ENCODE measurements at places on chromosomes 12 and 14. TPM values are rescaled to one million over a fixed set of nuclear protein-coding genes. Genes with fewer than 3 reads are reported as not detected.

GRCh38 chr12:80151131-80151530 is 51.8 kb downstream of the OTOGL start:
- H3K4me3 ChIP-seq = no peak overlapping the region
- H3K36me3 ChIP-seq = no peaks in the 10 kb centered on the region
- H3K27ac ChIP-seq = no peak overlapping the region
- H3K27me3 ChIP-seq = peaks cover 5% of the 10 kb centered on the region

- H3K4me1 ChIP-seq = peaks cover 15% of the 10 kb centered on the region
- H3K27ac ChIP-seq = peak overlapping the region; percentile 78
- H3K27me3 ChIP-seq = no peaks in the 10 kb centered on the region
These were observed 1.1 kb downstream of the SAV1 start for GRCh38 chr14:50666772-50667683.

DNA sequence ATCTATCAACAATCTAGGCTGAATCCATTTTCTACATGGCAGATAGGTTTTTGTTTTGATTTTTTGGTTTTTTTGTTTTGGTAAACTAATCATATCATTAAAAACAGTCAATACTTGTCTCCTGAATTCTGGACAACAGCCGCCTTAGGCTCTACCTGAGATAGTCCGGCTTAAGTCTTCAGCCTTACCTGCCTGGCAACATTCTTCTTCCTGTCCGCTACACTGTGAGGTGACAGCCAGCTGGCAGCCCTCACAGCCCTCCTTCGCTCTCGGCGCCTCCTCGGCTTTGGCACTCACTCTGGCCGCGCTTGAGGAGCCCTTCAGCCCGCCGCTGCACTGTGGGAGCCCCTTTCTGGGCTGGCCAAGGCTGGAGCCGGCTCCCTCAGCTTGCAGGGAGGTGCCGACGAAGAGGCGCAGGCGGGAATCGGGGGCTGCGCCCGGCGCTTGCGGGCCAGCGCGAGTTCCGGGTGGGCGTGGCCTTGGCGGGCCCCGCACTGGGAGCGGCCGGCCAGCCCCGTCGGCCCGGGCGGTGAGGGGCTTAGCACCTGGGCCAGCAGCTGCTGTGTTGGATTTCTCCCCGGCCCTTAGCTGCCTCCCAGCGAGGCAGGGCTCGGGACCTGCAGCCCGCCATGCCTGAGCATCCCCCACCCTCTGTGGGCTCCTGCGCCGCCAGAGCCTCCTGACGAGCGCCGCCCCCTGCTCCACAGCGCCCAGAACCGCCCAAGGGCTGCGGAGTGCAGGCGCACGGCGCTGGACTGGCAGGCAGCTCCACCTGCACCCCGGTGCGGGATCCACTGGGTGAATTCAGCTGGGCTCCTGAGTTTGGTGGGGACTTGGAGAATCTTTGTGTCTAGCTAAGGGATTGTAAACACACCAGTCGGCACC is 49.0 kb downstream of the MDGA2 start:
- no peak for DNase-seq
- no peaks in the 10 kb centered on the region for H3K4me1 ChIP-seq
- H3K27me3 ChIP-seq = no peaks in the 10 kb centered on the region
- H3K27ac ChIP-seq = no peak overlapping the region

- H3K27me3 ChIP-seq = no peaks in the 10 kb centered on the region
- H3K27ac ChIP-seq = no peak overlapping the region
- no peaks in the 10 kb centered on the region for H3K4me1 ChIP-seq
- no peak overlapping the region for H3K4me3 ChIP-seq
These were observed 17.2 kb upstream of the PRMT8 start for GRCh38 chr12:3473844-3474243.

DNA sequence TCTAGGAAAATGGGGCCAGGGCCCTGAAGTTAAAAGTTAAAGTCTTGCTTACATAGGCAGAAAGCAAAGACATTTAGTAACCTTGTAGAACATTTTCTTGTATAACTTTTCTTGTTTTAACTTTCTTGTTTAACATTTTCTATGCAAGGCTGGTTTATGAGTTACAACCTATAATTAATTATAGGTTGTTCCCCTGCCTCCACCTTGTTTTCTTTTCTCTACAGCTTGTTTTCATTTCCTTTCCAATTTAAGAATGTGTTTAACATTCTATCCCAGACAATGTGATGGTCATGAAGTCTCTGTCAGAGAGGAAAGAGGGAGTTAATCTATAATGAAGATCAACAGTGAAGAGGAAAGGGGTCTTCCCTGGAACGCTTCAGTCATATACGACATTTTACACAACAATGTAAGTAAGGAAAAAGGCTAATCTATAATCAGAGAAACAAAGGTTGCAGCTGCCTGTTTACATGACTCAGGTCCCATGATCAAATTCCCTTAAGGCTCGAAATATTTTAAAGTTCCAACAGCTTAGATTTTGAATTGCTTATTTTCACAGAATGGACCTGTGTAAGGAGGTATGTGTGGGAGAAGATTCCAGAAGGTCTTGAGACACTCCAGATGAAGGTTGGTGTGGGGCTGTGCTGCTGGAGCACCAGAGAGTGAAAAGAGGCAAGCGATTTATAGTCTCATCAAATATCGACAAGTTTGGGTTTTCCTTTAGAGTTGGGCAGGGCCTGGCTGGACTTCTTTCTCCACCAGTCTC is 34.2 kb upstream of the TCL1B start:
- no peaks in the 10 kb centered on the region for H3K36me3 ChIP-seq
- H3K27me3 ChIP-seq = peaks cover 13% of the 10 kb centered on the region
- no peak for DNase-seq

DNA sequence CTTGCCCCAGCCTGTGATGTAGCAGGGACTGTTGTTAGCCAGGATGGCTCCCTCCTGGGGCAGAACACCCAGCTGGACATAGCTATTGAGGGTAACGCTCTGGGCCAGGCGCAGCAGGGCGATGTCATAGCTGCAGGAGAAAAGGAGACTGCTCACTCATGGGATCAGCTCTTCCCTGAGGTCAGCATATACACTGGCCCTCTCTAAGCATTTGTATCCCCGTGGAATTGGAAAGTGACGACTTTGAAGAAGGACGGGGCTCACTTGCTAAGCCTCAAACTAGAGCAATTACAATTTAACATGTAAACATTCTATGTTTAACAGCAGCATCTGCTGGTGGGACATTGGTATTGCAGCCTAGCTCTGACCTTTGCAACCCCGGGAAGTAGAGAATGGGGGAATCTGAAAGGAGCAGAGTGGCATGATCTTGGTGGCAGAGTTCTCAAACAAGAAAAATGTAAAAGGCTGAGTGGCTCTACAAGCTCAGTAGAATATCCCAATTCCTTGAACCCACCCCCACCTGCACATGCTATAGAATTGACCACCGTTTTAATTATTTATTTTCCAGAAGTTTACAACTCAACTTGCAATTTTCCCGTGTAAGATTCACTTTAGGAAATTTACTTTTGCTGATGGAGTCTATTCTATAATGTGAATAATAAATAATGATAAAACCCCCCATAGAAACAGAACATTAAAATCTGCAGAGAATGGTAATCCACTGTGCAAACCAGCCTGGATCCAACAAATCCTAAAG is 5.0 kb downstream of the CELA1 start:
- H3K27ac ChIP-seq = no peak overlapping the region
- peak overlapping the region; percentile 65 for H3K4me3 ChIP-seq
- peak; percentile 67 for DNase-seq

DNA sequence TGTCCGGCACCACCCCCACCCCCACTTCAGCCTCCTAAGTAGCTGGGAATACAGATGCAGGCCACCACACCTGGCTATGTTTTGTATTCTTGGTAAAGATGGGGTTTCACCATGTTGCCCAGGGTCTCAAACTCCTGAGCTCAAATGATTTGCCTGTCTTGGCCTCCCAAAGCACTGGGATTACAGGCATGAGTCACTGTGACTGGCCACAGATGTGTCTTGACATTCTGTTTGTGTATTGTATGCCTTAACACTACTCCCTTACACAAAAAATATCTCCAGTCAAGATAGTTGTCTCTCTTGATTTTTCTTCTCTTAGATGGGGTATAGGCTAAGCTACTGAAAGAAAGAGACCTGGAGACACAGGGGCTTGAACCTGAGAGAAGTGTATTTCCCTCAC is 17.6 kb downstream of the CLEC14A start:
- no peaks in the 10 kb centered on the region for H3K4me1 ChIP-seq
- H3K27ac ChIP-seq = no peak overlapping the region
- peaks cover 11% of the 10 kb centered on the region for H3K27me3 ChIP-seq
- no peak overlapping the region for H3K4me3 ChIP-seq

GRCh38 chr14:100191584-100192249 is 32.3 kb upstream of the DEGS2 start:
- DNase-seq = no peak
- H3K27ac ChIP-seq = peak overlapping the region; percentile 54
- peaks cover 11% of the 10 kb centered on the region for H3K4me1 ChIP-seq
- H3K27me3 ChIP-seq = no peaks in the 10 kb centered on the region
- no peaks in the 10 kb centered on the region for H3K36me3 ChIP-seq

- H3K4me1 ChIP-seq = peaks cover 7% of the 10 kb centered on the region
- H3K4me3 ChIP-seq = no peak overlapping the region
- DNase-seq = no peak
- no peaks in the 10 kb centered on the region for H3K27me3 ChIP-seq
- no peaks in the 10 kb centered on the region for H3K36me3 ChIP-seq
These were observed 63.3 kb upstream of the OSBPL8 start for GRCh38 chr12:76622915-76623314.

GRCh38 chr12:72366255-72366654 is 94.1 kb downstream of the TRHDE start:
- DNase-seq = no peak
- H3K27ac ChIP-seq = no peak overlapping the region
- no peaks in the 10 kb centered on the region for H3K27me3 ChIP-seq

DNA sequence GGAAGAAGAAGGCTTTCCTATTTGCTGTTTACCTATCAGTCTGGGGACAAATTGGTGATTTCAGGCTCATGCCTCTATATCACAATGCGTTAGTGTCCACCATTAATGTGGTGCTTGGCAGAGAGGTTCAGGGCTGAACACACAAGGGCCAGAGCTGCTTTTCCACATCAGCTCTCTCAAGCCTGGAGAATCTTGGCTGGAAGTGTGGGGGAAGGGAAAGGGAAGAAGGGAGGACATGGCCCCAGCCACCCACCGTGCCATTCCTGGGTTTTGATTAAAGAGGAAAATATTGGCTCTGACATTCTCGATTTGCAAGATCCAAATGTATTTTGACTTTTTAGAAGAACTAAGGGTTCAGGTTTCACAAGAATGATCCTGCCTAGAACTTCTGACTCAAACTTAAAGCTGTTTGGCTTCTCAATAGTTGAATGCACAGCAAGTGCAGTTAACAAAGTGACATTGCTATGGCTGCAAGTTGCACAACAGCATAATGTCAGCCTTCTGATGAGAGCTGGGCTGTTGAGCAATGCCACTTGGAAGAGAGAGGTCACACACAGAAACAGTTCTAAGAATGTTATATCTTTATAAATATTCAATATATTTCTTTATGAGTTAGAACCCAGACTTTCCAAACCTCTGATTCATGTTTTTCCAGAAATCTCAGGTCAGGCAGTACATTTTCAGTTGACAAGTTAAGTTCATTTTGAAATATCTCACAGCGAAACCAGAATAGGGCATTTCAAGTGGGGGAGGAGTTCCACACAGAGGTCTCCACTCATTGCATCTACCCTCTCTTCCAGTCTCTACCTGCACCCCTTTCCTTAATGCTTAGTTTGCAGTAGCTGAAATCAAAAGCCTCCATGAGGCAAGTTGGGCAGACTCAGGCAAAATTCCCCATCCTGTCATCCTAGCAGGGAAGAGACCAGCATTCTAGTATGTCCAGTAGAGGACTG is 25.3 kb downstream of the IGF1 start:
- no peak overlapping the region for H3K4me3 ChIP-seq
- no peak overlapping the region for H3K27ac ChIP-seq
- H3K4me1 ChIP-seq = no peaks in the 10 kb centered on the region
- H3K27me3 ChIP-seq = peaks cover 24% of the 10 kb centered on the region
- peaks cover 4% of the 10 kb centered on the region for H3K36me3 ChIP-seq

DNA sequence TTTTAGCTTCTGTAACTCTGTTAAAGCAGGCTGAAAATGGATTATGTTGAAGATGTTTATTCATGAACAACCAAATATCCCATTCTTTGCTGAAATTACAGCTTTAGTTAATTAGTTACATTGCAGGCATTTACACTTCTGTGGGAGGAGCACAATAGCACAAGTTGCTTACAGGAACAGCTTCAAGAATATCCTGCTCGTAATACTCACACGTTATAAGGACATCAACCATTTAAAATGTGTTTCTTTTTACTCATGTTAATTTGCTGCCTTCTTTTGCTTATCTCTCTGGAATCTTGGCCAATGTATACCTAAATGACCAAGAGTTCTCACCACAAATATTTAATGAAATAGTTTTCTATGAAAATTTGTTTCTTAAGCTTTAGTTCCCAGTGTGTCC is 305.2 kb upstream of the SYT1 start:
- DNase-seq = no peak
- H3K4me3 ChIP-seq = no peak overlapping the region
- no peaks in the 10 kb centered on the region for H3K4me1 ChIP-seq
- no peaks in the 10 kb centered on the region for H3K36me3 ChIP-seq
- no peak overlapping the region for H3K27ac ChIP-seq

GRCh38 chr14:23580152-23580926 is 1.7 kb upstream of the JPH4 start:
- H3K4me1 ChIP-seq = peaks cover 22% of the 10 kb centered on the region
- no peak overlapping the region for H3K4me3 ChIP-seq
- peaks cover 51% of the 10 kb centered on the region for H3K27me3 ChIP-seq

GRCh38 chr14:76761960-76762410 is 717 bp downstream of the VASH1 start:
- peaks cover 46% of the 10 kb centered on the region for H3K27me3 ChIP-seq
- DNase-seq = no peak
- peak overlapping the region; percentile 85 for H3K4me3 ChIP-seq

DNA sequence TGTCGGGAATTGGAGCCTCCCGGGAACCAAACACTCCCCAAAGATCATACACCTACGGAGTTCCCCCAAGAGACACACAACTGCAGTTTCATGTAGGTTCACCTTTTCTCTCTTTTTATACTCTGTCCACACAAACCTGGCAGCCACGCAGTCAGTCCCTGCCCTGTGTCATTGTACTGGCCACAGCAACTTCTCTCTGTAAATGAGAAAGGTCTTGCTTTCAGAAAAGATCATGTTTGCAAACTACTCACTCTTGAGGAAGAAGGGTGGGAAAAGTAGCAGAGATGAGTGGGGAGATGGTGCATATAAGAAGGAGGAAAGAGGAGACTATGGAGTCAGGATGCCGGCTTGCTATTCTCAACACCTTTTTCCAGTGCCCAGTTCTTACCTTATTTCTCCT is 10.4 kb downstream of the ANG start:
- H3K27ac ChIP-seq = no peak overlapping the region
- H3K36me3 ChIP-seq = no peaks in the 10 kb centered on the region
- no peak overlapping the region for H3K4me3 ChIP-seq
- no peaks in the 10 kb centered on the region for H3K4me1 ChIP-seq
- DNase-seq = no peak
- no peaks in the 10 kb centered on the region for H3K27me3 ChIP-seq

The AQP6 gene
- total RNA-seq = not detected

The ATG101 gene
- 52.6 TPM for total RNA-seq

The SYCP3 gene
- 0.30 TPM for total RNA-seq

The ZFYVE1 gene
- total RNA-seq = 21.7 TPM

The RHOJ gene
- total RNA-seq = not detected

The CLEC1B gene
- not detected for total RNA-seq

The LTBR gene
- 1.9 TPM for total RNA-seq
